NCI-H2107 (cell line): ENCODE measurements at places on chromosomes 1 and 21.

DNA sequence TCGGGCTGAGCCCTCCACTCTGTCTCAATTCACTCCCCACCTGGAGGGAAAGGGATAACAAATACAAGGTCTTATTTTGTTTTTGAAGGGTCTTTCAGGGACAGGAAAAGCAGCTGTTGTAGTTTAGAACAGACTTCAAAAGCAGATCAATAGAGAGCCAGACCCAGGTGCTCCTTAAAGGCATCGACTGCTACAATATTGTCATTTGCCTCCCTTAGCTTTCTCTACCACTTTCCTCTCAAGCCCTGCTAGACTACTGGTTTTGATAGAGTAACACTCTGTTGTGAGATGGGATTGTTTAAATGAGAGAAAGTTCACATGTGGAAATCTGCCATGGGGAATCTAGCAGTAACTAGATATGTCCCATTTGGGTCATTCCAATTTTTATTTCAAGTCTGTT lies 24.0 kb downstream of the RGS7 start:
- DNase-seq = no peak

DNA sequence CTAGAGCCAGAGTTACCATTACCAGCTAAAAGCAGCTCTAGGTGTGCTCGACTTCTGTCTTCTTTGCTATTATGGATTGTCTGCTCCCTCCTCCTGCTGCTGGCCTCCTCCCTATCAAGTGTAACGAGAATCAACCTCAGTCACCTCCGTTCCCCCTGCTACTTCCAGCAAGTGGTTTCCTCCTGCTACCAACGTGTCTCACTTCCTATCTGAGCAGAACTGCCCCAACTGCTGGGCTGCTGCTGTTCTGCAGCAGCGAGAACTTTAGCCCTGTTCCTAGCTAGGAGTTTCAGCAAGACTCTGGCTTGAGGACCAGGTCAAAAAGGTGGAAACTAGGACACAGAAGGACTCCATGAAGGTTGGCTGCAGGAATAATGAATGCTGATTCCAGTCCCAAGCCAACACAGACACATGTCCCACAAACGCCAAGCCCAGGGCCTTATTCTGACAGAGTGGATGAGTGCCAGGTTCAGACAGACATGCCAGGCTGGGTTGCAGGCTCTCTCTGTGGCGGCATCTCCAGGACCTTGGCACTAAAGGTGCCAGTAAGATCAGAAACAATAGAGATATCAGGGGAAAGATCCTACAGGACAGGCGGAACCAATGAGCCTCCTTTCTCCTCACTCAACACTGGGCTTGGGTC lies 46.9 kb downstream of the CD34 start:
- DNase-seq = no peak

GRCh38 chr1:226438007-226438406 lies 30.1 kb upstream of the PARP1 start:
- no peak for DNase-seq

- DNase-seq = no peak
These were observed 192.3 kb downstream of the AMY1C start for GRCh38 chr1:103942029-103942428.

- no peak for DNase-seq
These were observed at the start of gene NBL1 for GRCh38 chr1:19643602-19644394. TSS of gene NBL1 (plus strand) at chr1:19644311. CDS start at chr1:19655031, 10,720 bp downstream.

DNA sequence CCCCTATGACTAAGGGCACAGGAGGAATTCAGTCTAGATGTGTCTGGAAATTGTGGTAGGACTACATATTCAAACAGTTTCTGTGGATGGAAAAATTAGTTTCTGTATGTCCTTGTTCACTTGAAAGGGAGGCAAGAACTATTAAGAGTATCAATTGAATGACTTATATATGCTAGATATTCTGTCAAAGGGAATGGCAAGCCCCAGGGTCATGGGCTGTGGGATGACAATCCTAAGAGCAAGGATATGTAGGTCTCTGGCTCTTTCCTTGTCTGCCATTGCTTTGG lies 383.5 kb upstream of the B3GALT2 start:
- no peak for DNase-seq

DNA sequence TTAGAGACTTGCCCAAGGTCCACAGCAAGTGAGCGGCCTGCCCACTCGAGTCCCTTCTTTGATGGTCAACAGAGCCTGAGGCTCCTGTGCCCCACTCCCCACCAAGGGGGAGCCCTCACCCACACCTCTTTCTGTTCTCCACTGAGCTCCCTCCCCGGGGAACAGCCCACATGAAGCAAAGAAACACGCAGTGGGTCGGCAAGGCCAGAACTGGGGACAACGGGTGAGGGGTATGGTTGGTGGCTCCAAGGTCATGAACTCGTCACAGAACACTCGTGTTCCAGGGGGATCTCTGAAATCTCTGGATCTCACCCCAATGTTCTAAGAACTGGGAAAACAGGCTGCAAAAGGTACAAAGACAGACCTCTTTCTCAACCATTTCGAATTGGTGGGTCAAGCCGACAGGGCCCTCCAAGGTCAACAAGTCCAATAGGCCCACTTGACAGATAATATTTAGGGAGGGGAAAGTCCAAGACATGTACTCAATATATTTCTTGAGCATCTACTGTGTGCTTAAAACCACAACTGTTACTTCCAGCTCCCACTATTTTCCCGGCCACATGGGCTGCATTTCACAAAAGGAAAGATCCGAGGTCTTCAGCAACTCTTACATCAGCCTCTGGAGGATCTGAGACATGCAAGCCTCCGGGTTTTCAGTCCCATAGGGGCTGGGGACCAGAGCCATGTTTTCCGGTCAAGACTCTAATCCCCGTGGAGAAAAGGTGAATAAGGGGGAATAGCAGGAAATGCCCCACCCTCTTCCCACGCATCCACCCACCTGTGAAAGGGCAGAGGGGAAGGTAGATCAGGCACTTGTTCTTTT lies 1.1 kb upstream of the RAP1GAP start:
- DNase-seq = no peak

- DNase-seq = peak; percentile 82
These were observed 66.1 kb downstream of the ADARB1 start for GRCh38 chr21:45140346-45140940.

DNA sequence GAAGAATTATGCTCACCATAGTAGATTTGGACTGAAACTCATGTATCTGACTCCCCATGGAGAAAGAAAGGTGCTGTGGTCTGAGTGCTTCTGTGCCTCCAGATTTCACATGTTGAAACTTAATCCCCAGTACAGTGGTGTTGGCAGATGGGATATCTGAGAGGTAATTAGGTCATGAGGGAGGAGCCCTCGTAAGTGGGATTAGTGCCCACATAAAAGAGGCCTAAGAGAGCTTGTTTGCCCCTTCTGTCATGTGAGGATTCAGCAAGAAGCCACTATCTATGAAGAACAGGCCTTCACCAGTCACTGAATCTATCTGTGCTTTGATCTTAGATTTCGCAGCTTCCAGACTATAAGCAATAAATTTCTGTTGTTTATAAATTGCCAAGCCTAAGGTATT lies 150.1 kb downstream of the PLPP3 start:
- DNase-seq = no peak

DNA sequence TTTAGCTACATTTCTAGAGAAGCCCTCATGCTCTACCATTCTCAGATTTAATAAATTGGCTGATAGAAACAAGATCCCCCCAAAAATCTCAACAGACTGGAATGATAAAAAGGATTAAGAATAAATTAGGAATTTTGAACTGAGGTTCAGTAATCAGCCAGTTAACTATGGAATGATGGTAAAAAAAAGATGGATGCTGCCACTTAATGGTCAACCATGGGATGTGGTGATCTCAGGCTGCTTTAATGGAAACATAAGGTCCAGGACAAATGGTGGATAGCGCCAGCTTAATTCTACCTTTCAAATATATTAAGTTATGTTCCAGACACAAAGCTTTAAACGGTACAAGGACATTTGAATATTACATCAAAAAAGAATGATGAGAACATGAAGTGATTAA lies 49.9 kb downstream of the CCN1 start:
- DNase-seq = no peak

GRCh38 chr1:2194319-2194897 lies at the start of gene FAAP20:
TSS of gene FAAP20 (minus strand) at chr1:2194772. CDS start at chr1:2194749, 23 bp downstream.
- DNase-seq = no peak

GRCh38 chr1:203045336-203045735 lies 19.0 kb downstream of the PPFIA4 start:
- DNase-seq = no peak

DNA sequence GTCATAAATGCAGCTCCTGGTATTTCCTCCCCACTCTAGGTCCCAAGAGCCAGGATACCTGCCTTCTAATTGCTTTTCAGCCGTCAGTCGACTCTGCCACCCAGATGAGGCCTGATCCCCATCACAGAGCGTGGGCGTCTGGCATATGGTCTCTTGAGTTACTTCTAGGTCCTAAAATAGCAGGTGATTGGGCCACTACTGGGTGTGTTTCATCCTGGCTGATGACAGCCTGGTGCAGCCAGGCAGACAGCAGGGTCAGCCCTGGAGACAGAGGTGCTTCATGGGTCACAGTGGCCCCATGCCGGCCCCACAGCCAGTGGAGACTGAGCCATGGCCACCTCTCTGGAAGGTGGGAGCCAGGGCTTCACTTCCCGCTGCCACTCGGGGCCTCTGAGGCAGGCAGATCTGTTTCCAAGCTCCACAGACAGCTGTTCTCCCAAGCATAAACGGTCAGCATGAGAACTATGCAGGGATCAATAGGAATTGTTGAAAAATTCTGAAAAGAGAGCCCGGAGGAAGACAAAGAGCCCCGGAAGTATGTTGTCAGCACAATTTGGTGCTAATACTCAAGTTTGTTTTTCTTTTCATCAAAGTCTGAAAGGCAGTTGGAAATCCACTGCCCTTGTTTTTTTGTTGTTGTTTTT lies 83.0 kb downstream of the MAN1C1 start:
- DNase-seq = no peak

GRCh38 chr1:58573705-58574591 lies 3.1 kb downstream of the TACSTD2 start:
- DNase-seq = no peak

- DNase-seq = no peak
These were observed 472.6 kb upstream of the DEPDC1 start for GRCh38 chr1:68969441-68969840.

DNA sequence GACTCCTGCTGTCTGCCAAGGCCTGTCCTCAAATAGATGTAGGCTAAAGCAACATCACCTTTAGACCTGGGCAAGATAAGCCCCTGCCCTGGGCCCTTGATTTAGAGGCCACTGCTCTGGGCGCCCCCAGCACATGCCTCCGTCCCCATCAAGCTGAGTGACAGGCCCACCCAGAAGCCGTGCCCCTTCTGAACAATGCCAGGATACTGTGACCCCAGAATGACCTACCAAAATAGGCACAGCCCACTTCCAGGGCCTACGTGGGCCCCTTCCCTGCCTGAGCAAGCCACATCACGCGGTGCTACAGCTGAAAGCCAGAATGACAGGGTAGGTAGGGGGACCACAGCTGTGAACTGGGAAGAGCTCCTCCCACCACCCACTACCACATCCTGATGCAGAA lies 24.7 kb upstream of the BECN2 start:
- DNase-seq = no peak

DNA sequence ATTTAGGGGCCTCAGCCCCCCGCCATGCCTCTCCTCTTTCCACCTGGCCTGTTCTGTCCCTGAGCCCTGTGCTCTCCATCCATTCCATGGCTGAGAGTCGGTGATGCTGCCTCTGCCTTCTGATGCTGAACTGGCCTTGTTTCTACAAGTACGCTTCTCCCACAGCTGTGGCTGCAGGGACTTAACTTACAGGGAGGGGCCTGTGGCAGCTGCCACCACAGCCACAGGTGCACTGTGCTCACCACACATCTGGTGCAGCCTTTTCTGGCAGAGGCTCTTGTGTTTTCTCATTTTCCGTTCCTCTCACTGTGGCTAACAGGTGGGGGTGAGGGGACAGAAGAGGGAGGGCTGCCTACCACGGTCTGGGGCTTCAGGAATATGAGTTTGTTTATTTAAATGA lies 4.2 kb downstream of the FMO1 start:
- DNase-seq = peak; percentile 43

- DNase-seq = no peak
These were observed 246.0 kb downstream of the RERE start for GRCh38 chr1:8571200-8571984.
